Left cardiac atrium (tissue), 4 donors: ENCODE measurements at places on chromosomes 4 and X. TPM values are rescaled to one million over a fixed set of nuclear protein-coding genes. Genes with fewer than 3 reads are reported as not detected.

- no peak for DNase-seq
Observed at GRCh38 chr4:127988638-127989037, 23.4 kb downstream of the ABHD18 start.

DNA sequence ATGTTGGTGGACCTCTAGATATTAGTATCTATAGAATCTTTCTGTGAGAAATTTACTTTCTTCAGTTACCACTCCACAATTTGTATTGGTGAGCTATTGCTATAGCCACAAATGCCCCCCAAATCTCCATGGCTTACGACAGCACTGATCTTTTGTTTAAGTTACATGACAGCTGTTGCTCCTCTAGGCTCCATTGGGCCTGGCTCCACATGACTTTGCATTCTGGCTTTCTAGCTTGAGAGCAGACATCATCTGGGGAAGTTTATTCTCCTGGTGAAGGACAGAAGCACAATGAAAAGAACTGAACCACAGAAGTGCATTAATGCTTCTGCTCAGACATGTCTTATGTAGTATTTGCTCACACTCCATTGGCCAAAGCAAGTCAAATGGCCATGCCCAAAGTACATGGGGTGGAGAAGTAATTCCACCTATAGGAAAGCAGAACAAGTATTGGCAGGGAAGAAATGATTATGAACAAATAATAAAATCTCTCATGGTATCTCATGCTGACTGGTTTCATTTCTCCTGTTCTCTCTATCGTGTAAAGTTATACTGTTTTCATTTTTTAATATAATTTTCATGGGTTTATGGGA is 126.6 kb upstream of the FAM9C start:
- no peak for DNase-seq

The GAGE10 gene
- total RNA-seq, result not detected

DNA sequence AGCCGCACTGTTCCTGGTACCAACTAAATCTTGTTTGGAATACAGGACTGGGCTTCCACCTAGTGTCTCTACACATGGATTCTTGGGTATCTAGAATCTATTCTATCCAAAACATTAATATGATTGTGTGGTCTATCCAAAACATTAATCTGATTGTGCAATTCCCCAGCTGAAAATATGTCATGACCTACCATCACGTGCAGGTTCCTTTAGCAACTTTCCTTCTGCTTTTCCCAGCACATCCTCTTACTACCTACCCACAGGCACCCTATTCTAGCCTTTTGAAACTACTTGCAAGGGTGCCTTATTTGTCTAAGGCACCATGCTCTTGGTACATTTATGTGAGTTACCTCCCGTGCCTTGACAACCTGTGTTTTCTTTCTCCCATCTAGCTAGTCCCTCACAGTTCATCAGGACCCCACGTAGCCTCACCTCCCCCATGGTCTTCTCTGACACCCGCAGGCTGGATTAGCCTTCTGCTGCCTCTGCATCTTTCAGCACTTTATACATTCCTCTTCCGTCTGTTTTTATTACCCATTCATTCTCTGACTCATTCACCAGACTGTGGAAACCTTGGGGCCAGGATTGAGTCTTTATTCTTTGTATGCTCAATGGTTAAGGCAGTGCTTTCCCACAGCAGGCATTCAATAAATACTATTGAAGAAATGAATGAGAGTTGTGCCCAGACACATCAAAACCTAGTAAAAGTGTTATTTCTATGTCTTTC is 88.8 kb upstream of the FAM9B start:
- DNase-seq, result no peak

DNA sequence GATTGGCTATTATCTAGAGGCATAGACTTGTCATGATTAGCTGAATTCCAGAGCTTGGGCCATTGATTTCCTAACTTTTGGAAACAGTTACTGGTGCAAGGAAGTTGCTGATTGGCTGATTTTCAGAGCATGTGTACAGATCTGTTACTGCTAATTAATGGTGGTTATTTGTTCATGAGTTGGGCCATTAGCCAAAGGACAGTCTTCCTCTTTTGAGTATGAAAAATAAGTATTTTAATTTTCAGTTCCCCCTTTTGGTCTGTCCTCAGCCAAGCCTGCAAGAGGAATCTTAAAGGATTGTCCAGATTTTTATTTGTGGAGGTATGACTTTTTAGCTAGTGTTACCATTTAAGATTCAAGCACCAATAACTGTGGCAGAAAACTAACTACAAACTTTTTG is 7.0 kb upstream of the DSPP start:
- no peak for DNase-seq

- no peak for DNase-seq
Observed at GRCh38 chr4:15234116-15234855, 193.5 kb upstream of the C1QTNF7 start.

DNA sequence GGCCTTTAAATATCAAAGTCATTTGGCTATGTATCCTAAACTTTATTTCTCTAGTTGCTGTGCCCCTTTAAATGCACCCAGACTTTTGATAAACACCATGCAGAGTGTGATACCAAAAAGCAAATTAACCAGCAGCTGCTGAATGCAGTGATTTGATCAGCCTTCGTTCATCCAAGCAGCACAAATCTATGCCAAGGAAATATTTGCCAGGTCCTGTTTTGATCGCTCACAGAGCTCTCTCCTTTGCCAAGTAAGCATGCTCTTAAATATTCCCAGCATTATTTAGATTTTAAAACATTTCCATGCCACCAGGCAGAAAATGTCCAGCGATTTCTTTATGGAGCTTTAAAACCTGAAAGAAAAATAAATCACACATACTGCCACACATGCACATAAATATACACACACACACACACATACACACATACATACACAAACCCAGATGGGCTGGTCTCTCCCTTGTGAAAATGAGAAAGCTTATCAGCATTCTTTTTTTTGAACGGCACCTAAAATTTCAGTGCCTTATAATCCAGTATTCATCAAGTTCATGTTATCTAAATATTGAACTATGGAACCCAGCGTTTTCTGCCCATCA is 35.7 kb downstream of the BTC start:
- DNase-seq, result no peak

The ARX gene
- not detected for total RNA-seq

The PRSS12 gene
- 0.50 TPM for total RNA-seq

DNA sequence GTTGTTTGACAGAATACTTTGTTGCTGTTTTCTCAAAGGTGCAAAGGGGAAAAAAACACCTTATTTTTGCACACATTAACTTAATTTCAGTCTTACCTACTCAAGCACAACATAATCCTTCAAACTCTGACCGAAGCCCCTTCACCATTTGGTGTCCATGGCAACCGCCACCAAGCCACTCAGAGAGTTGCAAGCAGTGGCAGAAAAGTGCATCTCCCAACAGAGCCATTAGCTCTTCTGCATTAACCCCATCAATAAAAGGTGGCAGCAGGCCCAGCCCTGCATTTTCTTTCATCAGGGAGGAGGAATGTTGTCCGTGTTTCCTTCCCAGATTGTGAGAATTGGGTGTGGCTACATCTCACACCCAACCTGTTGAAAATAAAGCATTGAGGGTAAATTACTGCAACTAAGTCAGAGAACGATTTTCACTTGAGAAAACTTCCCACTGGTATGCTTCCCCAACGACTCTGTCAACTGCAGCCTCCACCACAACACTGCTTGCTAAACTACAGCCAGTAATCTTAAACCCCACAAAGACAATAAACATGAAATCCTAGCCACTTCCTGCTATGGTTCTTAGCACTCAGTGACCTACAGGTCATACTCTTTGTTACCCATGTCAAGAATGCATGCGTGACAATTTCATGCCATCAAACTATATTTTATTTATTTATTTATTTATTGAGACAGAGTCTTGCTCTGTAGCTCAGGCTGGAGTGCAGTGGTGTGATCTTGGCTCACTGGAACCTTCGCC is 154.0 kb downstream of the GRIA3 start:
- DNase-seq, result no peak

GRCh38 chrX:45077748-45078424 is 122.8 kb downstream of the DIPK2B start:
- no peak for DNase-seq

DNA sequence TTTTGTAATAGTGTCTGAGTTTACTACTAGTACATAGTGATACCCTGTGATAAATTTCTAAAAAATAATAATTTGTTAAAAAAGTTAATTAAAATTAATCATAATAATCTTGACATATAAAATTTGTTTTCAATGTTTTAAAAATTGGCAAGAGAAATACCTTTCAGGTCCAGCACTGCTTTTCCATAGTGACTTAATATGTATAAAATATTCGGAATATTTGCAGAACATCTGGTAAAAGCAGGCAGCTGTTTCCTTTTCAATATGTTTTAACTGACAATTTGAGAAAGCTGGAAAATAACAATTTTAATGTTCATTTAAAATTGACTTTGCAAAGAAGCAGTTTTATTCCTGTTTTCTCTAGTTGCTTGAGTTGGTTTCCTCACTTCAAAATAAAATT is 17.6 kb upstream of the GK2 start:
- DNase-seq, result no peak

The NIPAL1 gene
- total RNA-seq, result 0.53 TPM

DNA sequence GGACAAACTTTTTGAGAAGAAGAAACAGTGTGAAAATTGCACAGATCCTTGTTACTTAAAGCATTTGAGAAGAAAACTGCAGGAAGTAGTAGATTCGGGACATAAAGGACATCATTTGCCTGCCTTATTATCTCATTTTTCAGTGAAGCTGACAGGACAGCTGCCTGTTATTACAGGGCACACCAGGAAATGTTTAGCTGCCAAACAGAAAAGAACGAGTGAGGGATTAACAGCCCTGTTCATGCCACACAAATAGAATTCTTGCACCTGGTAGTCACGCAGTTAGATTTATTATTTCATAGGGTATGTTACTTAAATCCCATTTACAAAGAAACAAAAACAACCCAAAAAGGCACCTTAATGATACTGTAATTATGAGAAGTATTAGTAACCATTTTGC is 100.6 kb downstream of the CHIC2 start:
- DNase-seq, result no peak

- DNase-seq, result no peak
Observed at GRCh38 chr4:7243609-7244330, 51.4 kb downstream of the SORCS2 start.

The CENPVL2 gene
- not detected for total RNA-seq

- no peak for DNase-seq
Observed at GRCh38 chrX:138481649-138482048, 229.9 kb downstream of the FGF13 start.

- DNase-seq, result no peak
Observed at GRCh38 chr4:48130100-48130499, 4.0 kb downstream of the TXK start.

The UGT8 gene
- total RNA-seq, result 0.08 TPM

DNA sequence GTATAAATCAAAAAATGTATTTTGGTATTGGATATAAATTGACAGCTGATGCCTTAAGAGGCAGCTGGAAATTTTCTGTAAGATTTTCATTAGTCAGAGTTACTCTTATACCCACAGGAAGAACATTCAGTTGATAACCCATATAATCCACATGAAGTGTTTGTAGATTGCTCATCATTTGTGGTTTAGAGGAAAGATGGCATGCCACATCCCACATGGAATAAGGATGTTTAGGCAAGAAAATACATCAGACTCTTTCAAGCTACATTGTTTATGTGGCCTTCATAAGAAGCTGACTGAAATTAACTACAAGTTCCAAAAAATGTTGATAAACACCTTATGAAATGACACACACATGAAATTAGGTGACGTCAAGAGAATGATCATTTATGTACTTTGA is 56.6 kb downstream of the AREG start:
- no peak for DNase-seq

- no peak for DNase-seq
Observed at GRCh38 chrX:33252306-33252825, 41.0 kb upstream of the DMD start.

GRCh38 chrX:135644624-135645023 is 68.8 kb upstream of the CT45A1 start:
- DNase-seq, result no peak

- DNase-seq, result no peak
Observed at GRCh38 chr4:158080354-158080753, 92.5 kb downstream of the GASK1B start.

DNA sequence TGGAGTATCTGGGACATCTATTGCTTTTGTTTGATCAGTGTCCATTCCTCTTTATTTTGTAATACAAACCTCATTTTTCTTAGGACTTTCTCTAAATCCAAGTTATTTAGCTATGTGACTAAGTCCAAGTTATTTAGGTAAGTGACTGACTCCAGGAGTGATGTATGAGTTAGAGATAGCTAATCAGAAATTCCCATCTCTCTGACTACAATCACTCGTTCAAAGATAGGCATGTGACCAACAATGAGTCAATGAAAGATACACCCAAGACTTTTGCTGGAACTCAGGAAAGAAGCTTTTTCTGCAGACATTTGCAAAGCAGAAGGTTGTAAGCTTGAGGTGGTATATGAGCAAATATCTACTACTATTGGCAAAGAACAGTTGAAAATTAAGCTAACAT is 72.5 kb upstream of the KCNIP4 start:
- no peak for DNase-seq

The C1QTNF7 gene
- total RNA-seq, result 7.4 TPM

The SRD5A3 gene
- 10.9 TPM for total RNA-seq

DNA sequence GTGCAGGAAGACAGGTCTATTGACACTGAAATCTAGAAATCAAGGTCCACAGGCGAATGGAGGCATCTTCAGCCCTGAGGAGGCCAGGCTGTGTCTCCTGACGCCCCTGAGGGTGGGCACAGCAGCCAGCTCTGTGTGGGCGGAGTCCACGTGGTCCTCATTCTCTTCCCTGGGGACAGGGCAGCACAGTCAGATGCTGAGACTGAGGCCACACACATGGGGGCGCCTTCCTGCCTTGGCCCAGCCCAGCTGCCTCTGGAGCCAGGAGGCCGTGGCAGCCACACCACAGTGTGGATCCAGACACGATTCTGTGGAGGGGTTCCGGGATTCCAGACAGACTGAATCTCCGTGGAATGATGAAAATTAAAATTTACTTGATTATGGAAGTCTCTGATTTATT is 20.8 kb downstream of the FGFR3 start:
- no peak for DNase-seq

GRCh38 chr4:152666946-152667345 is 12.9 kb downstream of the TMEM154 start:
- DNase-seq, result no peak

The WDR17 gene
- total RNA-seq, result 1.4 TPM

The FAM236B gene
- not detected for total RNA-seq

DNA sequence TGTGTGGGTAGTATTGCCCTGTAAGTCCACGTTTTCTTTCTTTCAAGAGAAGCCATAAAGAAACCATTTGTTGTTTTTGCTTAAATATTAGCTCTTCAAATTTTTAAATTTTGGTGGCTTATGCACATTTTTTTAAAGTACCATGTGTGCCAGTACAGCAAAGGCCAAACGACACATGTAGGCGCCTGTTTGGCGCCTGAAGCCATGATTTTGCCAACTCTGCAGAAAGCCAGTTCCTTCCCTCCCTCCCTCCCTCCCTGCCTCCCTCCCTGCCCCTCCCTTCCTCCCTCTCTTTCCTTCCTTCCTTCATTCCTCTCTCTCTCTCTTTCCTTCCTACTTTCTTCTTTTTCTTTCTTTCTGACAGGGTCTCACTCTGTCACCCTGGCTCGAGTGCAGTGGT is 65.9 kb upstream of the LIMCH1 start:
- no peak for DNase-seq

- no peak for DNase-seq
Observed at GRCh38 chrX:73262991-73263390, 48.3 kb upstream of the NAP1L2 start.
